ENCODE measurements at places on chromosomes 5 and 9.

- no peak for DNase-seq
These were observed 1.3 kb downstream of the CDO1 start for GRCh38 chr5:115815006-115815692.

- peak; percentile 83 for DNase-seq
These were observed 29.9 kb upstream of the OBP2B start for GRCh38 chr9:133238851-133239532.

- no peak for DNase-seq
These were observed 68.7 kb upstream of the TAS2R1 start for GRCh38 chr5:9698841-9699240.

- DNase-seq, result no peak
These were observed 72.9 kb downstream of the ANGPTL2 start for GRCh38 chr9:127049581-127049980.

- no peak for DNase-seq
These were observed 7.9 kb downstream of the BHMT start for GRCh38 chr5:79119486-79119885.

DNA sequence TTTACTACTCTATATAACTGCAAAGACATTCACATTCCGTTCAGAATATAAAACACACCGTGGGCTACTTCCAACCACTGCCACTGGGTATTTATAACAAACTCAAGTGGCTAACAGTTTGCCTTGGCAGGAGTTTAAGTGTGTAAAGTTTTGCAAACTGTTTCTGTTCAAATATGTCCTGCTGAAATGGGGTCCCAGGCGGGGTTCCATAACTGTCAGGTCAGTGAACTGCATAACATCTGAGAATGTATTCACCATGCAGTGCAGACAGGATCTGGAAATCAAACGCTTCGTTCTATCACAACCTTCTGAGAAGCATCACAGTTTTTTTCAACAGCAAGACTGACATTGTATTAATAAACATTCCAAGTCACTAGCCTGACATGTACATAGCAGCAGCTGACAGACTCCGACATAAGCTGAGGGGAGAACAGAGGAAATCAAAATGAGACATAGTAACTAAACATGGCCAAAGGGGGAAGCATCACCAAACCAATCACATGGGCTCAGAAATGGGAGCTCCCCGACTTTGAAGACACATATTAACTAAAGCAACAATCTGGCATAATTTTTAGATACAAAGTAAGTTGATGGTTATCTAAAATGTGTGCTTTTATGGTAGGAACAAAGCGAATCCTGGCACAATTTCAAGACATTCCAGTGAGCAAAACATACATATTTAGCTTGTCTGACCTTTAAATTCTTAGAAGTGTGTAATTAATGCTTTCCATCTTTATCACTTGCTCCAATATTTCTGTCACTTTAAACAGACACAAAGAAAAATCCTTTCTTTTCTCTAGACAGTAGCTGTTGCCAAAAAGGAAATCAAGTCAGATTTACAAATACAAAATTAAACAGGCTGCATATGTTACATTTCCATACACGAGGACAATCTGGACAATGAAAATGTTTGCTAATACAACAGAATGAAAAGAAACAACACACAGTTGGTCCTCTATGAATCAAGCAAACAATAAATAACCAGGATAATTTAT is 156.8 kb downstream of the MAPKAP1 start:
- DNase-seq, result no peak

DNA sequence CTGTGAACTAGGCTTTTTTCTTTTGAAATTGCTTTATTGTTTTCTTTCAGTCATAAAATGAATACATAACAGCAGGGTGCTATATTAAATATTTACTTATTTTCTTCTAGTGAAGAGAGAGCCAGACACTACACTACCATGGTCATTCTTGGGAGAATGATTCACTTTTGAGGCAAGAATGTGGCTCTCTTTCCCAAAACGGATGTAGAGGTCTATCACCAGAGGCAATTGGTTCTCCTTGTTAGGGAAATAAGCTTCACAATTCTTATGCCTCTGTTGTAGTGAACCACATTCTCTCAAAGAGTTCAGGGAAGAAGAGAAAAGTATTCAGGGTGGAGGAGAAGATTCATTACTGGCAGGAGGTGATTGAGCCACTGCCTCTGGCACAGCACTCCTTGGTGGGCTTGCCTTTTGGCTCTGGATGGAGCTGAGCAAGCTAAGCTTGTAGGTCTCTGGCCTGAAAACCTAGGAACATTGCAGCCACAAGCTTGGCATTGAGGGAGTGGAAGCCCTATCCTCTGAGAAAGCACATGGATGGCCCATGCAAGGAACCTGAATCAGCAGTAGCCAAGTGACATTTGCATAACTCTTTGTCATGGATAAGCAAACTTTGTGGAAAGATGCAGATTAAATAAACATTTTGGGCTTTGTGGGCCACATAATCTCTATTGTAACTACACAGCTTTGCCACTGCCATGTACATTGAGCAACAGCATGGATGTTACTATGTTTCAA is 179.0 kb upstream of the TNC start:
- DNase-seq, result no peak

GRCh38 chr9:137872296-137872695 is 5.3 kb upstream of the CACNA1B start:
- DNase-seq, result no peak

- no peak for DNase-seq
These were observed 639.7 kb downstream of the CCDC171 start for GRCh38 chr9:16192403-16193017.

DNA sequence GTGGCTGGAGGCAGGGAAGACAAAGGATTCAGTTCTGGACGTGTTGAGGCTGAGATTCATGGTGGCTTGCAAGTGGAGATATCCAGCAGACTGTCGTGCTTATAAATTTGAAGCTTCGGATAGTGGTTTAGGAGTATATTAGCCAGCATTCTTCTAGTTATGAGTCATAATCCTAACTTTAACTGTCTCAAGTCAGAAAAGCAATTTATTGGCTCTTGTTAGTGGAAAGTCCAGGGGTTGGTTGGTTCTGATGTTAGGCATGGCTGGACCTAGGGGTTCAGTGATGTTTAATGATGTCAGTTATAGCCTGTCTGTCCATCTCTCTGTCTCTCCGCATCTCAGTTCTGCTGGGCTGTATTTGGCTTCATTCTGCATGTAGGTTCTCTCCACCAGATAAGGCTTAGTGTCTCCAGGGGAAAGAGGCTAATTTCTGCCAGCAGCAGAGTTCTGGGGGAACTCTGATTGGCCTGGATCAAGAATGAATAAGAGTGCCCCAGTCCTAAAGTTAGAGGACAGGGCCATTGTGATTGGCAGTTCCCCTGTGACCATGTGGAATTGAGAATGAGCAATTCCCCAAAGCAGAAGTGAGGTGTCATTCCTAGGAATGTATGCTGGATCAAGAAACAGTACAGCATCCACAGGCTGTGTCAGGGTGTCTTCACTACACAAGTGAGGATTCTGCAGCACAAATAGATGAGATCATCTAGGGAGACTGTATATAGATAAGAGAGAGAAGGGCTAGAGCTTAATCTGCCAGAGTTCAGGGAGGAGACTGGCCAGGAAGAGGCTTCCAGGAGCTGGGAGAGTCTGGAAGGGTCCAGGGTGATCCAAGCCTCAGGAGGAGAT is 72.9 kb upstream of the SHB start:
- no peak for DNase-seq

DNA sequence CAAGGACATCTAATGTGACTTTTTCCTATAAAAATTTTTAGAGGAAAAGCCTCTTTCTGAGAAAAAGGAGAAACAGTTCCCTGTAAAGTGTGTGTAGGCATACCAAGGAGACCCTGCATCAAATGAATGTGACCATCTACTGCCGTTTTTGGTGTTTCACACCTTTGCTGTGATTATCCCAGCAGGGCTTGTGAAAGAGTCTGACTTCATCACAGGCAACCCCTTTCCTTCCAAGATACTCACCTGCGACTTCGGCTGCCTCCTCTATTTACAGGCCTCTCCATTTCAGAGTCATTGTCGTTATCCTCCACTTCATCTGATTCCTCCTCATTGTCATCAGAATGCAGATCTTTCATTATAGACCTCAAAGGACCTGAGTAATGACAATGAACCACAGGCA is 259.1 kb downstream of the MLLT3 start:
- no peak for DNase-seq

DNA sequence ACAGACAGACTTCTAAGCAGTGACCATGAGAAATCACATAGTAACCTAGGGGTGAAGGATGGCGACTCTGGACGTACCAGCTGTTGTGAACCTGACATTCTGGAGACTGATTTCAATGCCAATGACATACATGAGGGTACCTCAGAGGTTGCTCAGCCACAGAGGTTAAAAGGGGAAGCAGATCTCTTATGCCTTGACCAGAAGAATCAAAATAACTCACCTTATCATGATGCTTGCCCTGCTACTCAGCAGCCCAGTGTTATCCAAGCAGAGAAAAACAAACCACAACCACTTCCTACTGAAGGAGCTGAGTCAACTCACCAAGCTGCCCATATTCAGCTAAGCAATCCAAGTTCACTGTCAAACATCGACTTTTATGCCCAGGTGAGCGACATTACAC is 38.0 kb upstream of the CCDC152 start:
- no peak for DNase-seq

DNA sequence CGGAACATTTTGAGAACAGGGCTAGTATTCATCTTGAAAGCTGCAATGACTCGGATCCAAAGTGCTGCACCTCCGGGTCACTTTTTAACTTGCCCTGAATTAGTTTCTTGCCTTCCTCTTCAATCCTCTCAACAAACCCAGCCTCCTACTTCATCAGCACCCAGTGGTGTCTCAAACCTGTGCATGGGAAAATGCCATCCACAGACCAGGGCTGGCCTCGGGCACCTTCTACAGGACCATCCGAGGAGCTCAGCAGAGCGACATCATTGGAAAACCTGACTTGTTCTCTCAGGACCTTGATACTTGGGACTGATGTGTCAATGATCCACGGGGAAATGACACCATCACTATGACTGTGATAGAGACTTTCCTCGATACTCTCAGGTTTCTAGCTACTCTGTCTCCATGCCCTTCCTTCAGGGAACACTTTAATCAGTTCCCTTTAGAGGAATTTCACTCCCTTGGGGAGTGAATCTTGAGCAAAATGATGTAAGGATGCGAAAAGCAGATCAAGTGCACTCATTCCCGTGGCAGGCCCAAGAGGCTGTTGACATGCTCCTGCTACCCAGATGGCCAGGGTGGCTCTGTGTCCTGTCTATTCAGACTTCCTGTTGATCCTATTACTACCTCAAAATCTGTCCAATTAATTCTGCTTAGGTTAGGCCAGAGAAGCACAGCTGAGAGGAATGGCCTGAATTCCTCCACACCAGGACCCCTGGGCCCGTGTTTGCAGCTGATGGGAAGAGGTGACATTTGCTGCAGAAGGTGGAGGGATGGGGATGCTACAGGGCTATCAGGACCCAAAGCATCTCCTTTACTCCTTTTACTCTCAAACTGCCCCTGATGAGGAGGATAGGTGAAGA is 96.5 kb upstream of the SLC25A48 start:
- DNase-seq, result no peak

DNA sequence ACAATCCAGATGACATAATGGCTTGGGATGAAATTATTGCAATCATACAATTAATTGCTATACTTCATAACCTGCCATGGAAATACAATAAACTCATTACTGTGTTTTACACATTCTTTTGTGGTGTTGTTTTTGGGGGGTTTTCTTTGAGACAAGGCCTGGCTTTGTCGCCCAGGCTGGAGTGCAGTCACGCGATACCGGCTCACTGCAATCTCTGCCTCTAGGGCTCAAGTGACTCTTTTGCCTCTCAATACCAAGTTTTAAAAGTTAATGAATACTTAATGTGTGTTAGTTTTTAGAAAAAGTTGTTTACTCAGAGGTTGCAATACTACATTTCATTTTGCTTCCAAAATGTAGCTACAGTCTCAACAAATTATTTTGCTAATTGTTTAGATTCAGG is 598.4 kb downstream of the CHSY3 start:
- DNase-seq, result no peak

GRCh38 chr9:28319981-28320380 is 746.7 kb upstream of the C9orf72 start:
- DNase-seq, result no peak

DNA sequence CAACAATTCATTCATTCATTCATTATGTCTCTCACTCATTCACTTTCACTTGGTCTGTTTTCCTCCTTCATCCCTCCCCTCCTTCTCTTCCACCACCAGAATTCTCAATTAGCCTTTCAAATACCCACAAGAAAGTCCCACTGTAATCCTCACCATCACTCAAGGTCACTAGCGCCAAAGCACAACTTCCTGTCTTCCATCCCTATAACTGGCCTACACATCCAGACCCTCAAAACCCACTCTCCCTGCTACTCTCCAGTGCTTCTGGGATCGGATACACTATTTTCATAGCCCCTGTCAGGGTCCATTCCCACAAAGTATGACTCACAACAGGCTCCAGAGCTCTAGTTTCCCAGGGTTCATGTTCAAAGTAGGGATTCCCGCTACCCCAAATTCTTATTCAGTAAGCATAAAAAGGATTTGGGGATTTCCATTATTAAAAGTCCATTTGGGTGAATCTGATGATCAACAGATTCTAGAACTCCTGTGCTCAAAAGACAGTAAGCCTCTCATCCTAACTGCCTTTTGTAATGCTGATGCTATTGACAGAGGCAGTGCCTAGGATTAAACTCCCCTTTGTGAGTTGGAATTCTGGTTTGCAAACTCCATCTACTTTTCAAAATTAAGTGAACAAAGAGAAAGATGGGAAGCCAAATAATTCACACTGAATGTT is 250.9 kb downstream of the SEMA5A start:
- no peak for DNase-seq

DNA sequence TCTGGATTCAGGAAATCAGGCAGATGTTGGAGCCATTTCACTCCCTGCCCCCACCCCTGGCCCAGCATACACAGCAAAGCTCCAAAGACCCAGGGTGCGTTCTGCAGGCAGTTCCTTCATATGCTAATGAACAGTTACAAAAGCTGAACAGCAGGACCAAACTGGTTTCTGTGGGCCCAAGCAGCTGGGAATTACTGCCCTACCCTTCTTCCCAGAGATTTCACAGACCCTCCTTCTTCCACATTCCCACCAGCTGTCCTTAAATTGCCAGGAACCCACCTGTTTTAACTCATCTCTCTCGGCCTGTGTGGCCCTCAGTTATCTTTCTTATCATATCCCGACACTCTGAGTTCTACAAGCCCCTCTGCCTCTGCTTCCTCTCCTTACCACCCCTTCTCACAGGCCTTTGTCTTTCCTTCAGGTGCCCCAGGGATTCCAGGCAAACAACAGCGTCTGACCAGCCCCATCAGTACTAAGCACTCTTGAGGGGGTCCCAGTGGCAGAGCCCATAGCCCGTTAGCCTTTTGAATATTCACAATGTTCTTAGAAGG is 10.6 kb upstream of the F2RL1 start:
- DNase-seq, result no peak

GRCh38 chr5:134958755-134959154 is 9.0 kb upstream of the CATSPER3 start:
- DNase-seq, result no peak

- DNase-seq, result no peak
These were observed 1758.1 kb downstream of the MAT2B start for GRCh38 chr5:165263536-165263935.

- no peak for DNase-seq
These were observed 14.7 kb downstream of the GM2A start for GRCh38 chr5:151267491-151268260.

GRCh38 chr5:117496801-117497200 is 922.2 kb upstream of the SEMA6A start:
- no peak for DNase-seq
